ENCODE measurements at places on chromosomes 5 and 9.

DNA sequence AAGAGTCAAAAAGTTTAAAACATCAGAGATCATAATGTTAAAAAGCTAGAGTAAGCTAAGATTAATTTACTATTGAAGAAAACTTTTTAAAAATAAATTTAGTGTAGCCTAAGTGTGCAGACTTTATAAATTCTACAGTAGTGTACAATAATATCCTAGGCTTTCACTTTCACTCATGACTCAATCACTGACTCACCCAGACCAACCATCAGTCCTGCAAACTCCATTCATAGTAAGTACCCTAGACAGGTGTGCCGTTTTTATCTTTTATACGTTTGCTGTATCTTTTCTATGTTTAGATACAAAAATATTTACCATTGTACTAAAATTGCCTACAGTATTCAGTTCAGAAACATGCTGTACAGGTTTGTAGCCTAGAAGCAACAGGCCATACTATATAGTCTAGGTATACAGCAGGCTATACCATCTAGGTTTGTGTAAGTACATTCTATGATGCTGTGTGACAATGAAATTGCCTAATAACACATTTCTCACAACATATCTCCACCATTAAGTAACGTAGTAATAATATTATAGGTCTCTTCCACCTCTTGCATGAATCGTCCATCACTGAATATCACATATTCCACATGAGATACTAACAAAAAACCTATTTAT lies 59.2 kb downstream of the MEGF9 start:
- DNase-seq = no peak

DNA sequence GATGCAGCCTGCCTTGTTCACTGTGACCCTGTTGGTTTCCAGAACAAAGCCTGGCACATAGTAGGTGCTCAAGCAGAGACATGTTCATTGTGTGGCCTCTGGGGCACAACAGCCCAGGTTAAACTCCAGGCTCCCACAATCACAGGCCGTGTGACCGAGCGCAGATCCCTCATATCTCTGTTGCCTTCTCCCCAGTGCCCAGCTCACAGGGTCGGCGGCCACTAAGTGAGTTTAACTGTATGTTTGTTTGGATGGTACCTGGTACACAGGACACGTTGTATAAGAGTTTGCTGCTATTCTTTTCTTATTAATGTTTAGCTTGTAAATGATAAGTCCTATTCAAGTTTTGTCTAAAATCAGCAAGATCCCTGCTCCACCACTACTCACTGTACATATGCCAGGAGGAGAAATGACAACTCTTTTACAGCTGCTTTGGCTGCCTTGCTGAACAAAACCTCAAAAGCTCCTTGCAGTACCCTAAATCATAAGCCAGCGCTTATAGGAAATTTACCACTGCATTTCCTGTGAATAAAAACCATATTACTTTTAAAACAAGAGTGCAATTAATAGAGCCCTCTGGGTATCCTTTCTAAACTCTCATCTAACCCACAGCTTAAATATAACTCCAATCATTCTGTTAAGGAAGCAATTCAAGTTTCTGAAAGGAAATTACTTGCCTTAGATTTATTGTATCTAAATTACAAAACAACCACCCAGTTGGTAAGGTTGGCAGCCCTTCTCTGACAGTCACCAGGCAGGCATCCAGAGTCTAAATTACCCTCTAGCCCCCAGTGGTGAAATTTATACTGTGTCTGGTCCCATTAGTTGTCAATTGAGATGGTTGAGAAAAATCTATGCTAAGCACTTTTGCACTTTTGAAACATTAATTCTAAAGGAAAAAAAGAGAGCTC lies 379.4 kb downstream of the SEMA5A start:
- DNase-seq = no peak

GRCh38 chr5:174516741-174517140 lies 207.6 kb upstream of the MSX2 start:
- DNase-seq = no peak

DNA sequence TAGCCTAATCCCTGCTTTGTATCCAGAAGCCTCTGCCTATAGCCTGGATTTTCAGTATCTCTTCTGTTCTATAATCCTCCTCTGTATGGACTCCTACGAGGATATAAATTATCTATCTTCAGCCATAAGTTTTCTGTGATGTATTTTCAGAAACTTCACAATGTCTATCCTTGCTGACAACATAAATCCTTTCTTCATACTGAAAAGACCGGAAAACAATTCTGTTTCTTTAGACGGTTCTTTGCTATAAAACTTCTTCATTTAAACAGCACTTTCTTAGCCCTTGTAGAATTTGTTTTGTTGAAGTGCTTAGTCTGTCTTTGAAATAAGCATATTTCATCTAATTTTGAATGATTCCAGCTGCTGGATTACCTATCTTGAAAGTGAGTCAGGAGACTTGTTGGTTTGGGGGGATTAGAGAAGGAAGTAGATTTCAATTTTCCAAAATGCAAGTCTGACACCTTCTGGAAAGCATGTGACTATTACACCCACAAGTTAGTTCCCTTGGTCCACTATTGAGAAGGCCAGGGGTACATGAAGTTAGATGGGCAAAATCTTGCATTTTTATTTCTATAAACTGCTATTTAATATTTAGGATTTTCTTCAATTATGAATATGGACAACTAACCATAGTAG lies 96.3 kb upstream of the RANBP3L start:
- DNase-seq = no peak

GRCh38 chr5:82785882-82786509 lies 291.2 kb downstream of the TMEM167A start:
- DNase-seq = no peak

DNA sequence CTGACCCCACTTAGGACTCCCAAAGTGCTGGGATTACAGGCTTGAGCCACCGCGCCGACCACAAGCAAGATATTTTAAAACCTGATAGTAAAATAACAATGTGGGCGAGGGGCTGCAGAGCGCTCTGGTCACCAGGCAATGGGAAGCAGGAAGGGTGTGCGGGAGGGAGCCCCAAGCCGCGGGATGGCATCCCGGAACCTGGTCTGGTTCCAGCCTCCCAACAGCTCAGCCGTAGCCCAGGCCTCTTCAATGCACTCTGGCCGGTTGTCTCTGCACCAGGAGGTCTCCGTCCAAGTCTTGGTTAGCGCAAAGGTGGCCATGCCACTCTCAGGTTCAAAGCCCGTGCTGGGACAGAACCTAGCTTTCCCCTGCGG lies 694 bp upstream of the UAP1L1 start:
- no peak for DNase-seq

- DNase-seq = no peak
Measured at GRCh38 chr9:34254141-34254913, 74.7 kb downstream of the KIF24 start.

DNA sequence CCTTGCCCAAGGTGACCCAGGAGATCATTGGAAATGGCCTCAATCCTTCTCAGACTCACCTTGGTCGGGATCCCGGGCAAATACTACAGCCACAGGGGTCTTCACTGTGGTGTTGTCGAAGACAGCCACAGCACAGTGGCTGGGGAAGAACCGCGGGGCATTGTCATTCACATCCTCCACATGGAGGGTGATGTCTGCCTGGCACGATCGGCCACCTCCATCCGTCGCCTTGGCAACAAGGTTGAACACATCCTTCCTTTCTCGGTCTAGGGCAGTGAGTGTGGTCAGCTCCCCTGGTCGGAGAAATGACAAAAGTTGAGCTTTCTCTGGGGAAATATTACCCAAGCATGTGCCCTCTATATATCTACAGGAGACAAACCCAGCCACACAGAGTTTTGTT lies 56.8 kb downstream of the FAT2 start:
- no peak for DNase-seq

DNA sequence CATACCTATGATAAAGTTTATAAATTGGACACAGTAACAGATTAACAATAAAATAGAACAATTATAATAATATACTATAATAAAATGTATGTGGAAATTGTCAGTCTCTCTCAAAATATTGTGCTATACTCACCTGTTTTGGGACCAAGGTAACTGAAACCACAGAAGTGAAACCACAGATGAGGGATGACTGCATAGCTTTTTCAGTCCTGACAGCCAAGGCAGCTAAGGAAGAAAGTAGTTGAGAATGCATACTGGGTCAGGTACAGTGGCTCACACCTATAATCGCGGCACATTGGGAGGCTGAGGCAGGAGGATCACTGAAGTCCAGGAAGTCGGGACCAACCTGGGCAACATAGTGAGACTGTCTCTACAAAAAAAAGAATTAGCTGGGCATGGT lies 8.9 kb downstream of the SRP19 start:
- no peak for DNase-seq

Measured in stimulated activated CD8-positive, alpha-beta memory T cell treated with anti-CD3 and anti-CD28 coated beads, Interleukin-15, amount 100 ng/mL, for 48 hours (primary cell).